ENCODE measurements at places on chromosomes 1 and 21. TPM values are rescaled to one million over a fixed set of nuclear protein-coding genes. Genes with fewer than 3 reads are reported as not detected.

GBP4 gene
- total RNA-seq: 27.0 TPM

ATP6V1G3 gene
- not detected for total RNA-seq

PCP4 gene
- not detected for total RNA-seq

C8A gene
- total RNA-seq: not detected

ELAPOR1 gene
- 0.29 TPM for total RNA-seq

MYBPH gene
- total RNA-seq: not detected

MSH4 gene
- total RNA-seq: not detected

LIN28A gene
- 0.05 TPM for total RNA-seq

ELAVL4 gene
- not detected for total RNA-seq

KCNQ4 gene
- 0.68 TPM for total RNA-seq

SPSB1 gene
- total RNA-seq: 66.0 TPM

MNDA gene
- not detected for total RNA-seq

SV2A gene
- 2.6 TPM for total RNA-seq

C1orf226 gene
- 4.2 TPM for total RNA-seq

ST6GALNAC5 gene
- total RNA-seq: 0.29 TPM

FNDC5 gene
- total RNA-seq: not detected

NPR1 gene
- 4.2 TPM for total RNA-seq

SLC1A7 gene
- not detected for total RNA-seq

PTGER3 gene
- 0.05 TPM for total RNA-seq

CAMK2N1 gene
- 4.6 TPM for total RNA-seq

RNU1-3 gene
- total RNA-seq: under 0.01 TPM

ITLN2 gene
- not detected for total RNA-seq

FAM72B gene
- total RNA-seq: 1.2 TPM

IQGAP3 gene
- total RNA-seq: 5.7 TPM

CLCNKB gene
- not detected for total RNA-seq

STYXL2 gene
- total RNA-seq: not detected

RNU1-1 gene
- under 0.01 TPM for total RNA-seq

TMEM61 gene
- total RNA-seq: not detected

MFSD2A gene
- total RNA-seq: 6.9 TPM

LYPD8 gene
- total RNA-seq: not detected

C1orf146 gene
- total RNA-seq: not detected

ALX3 gene
- not detected for total RNA-seq

EXO1 gene
- 4.3 TPM for total RNA-seq

ZNF648 gene
- not detected for total RNA-seq

KCNE2 gene
- total RNA-seq: not detected

AQP10 gene
- total RNA-seq: not detected

NHLH1 gene
- 0.05 TPM for total RNA-seq

PLPPR4 gene
- total RNA-seq: 1.5 TPM

JAM2 gene
- 8.5 TPM for total RNA-seq

AGPAT3 gene
- total RNA-seq: 60.0 TPM

ADAM30 gene
- total RNA-seq: not detected

LYPLA2 gene
- total RNA-seq: 123 TPM

OR2T29 gene
- total RNA-seq: not detected

SEC16B gene
- 1.6 TPM for total RNA-seq

TTF2 gene
- 20.8 TPM for total RNA-seq

SRGAP2 gene
- 120 TPM for total RNA-seq

ARID4B gene
- 21.7 TPM for total RNA-seq

CELSR2 gene
- total RNA-seq: 4.3 TPM

LIPI gene
- total RNA-seq: not detected

PIK3C2B gene
- 32.7 TPM for total RNA-seq

CBS gene
- 25.7 TPM for total RNA-seq

NGF gene
- total RNA-seq: not detected

PLA2G2A gene
- total RNA-seq: not detected
